Activated CD8-positive, alpha-beta memory T cell treated with anti-CD3 and anti-CD28 coated beads, Interleukin-2, amount 10 ng/mL, durations not matched to agents 7 days and 5 days (primary cell): ENCODE measurements at places on chromosomes 12 and 14. TPM values are rescaled to one million over a fixed set of nuclear protein-coding genes. Genes with fewer than 3 reads are reported as not detected.

Gene EMP1
- total RNA-seq, result 8.8 TPM

Gene SOAT2
- 5.9 TPM for total RNA-seq

Gene KCNH5
- total RNA-seq, result not detected

Gene GPRC5D
- not detected for total RNA-seq

Gene OAS2
- 276 TPM for total RNA-seq

Gene HOXC5
- not detected for total RNA-seq

Gene FKBP4
- total RNA-seq, result 78.2 TPM

DNA sequence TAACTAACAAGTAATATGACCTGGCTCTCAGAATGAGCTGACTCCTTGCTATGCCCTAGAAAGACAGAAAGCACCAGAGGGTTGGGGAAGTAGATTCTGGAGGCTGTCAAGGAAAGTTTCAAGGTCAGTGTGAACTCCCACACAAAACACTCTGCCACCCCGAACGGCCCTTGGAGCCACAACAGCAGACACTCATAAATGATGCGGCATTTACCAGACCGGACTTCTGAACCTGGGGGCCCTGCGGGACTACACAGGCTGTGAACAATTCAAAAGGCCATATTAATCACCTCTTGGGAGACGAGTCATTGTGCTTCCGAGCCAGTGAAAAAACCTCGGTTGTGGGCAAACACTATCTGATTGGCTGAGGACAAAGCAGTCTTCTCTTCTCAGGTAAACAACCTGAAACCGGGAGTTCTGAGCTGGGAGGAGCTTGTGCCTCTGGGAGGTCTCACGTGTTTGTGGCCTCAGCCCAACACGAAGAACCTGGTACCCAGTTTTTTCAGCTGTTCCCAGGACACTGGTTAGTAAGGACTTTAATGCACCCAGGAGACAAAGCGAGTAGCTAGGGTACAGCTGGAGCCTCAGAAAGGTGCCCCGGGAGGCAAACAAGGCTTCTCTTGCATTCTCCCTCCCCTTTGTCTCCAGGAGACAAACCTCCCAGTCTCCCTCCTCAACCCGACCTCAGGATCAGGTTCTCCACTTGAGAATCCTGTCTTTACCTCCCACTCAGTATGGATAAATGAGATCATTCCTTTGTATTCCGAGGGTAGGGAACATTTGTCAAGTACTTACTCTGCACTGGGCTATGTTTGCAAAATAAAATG lies 35.3 kb downstream of the VWF start:
- no peak for DNase-seq
- peaks cover 29% of the 10 kb centered on the region for H3K27me3 ChIP-seq
- H3K4me3 ChIP-seq, result no peak overlapping the region

DNA sequence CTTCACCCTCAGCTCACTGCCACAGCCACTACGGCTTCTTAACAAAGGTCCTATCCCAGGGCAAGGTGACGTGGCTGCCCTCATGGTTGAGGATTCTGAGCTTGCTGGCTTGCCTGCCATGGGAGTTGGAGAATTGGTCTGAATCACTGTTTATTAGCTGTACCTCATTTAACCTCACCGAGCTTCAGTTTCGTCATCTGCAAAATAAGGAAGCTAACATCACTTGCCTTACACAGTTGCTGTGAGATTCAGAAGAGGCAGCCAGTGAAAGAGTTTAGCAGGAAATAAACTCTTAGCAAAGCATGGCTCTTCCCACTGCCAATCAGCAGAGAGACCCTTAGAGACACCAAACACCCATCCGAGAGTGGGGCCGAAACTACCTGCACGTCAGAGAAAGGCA lies 90.1 kb upstream of the KCNA1 start:
- peaks cover 7% of the 10 kb centered on the region for H3K27me3 ChIP-seq
- no peak overlapping the region for H3K27ac ChIP-seq
- H3K36me3 ChIP-seq, result peaks cover 3% of the 10 kb centered on the region
- H3K4me3 ChIP-seq, result no peak overlapping the region
- DNase-seq, result no peak

GRCh38 chr12:1932264-1932777 lies 13.9 kb upstream of the CACNA2D4 start:
- H3K4me1 ChIP-seq, result no peaks in the 10 kb centered on the region
- H3K36me3 ChIP-seq, result no peaks in the 10 kb centered on the region
- no peak overlapping the region for H3K27ac ChIP-seq
- no peaks in the 10 kb centered on the region for H3K27me3 ChIP-seq

GRCh38 chr12:117046011-117046369 lies 53.2 kb downstream of the TESC start:
- H3K4me3 ChIP-seq, result no peak overlapping the region
- peaks cover 5% of the 10 kb centered on the region for H3K36me3 ChIP-seq

- no peaks in the 10 kb centered on the region for H3K27me3 ChIP-seq
- no peaks in the 10 kb centered on the region for H3K36me3 ChIP-seq
- no peak overlapping the region for H3K27ac ChIP-seq
- no peaks in the 10 kb centered on the region for H3K4me1 ChIP-seq
- H3K4me3 ChIP-seq, result no peak overlapping the region
Observed at GRCh38 chr12:87931812-87932211, 97.4 kb downstream of the C12orf50 start.

GRCh38 chr14:100416921-100417860 lies 94.1 kb downstream of the SLC25A47 start:
- no peaks in the 10 kb centered on the region for H3K4me1 ChIP-seq
- DNase-seq, result no peak
- peaks cover 2% of the 10 kb centered on the region for H3K36me3 ChIP-seq
- H3K27me3 ChIP-seq, result no peaks in the 10 kb centered on the region
- no peak overlapping the region for H3K4me3 ChIP-seq

DNA sequence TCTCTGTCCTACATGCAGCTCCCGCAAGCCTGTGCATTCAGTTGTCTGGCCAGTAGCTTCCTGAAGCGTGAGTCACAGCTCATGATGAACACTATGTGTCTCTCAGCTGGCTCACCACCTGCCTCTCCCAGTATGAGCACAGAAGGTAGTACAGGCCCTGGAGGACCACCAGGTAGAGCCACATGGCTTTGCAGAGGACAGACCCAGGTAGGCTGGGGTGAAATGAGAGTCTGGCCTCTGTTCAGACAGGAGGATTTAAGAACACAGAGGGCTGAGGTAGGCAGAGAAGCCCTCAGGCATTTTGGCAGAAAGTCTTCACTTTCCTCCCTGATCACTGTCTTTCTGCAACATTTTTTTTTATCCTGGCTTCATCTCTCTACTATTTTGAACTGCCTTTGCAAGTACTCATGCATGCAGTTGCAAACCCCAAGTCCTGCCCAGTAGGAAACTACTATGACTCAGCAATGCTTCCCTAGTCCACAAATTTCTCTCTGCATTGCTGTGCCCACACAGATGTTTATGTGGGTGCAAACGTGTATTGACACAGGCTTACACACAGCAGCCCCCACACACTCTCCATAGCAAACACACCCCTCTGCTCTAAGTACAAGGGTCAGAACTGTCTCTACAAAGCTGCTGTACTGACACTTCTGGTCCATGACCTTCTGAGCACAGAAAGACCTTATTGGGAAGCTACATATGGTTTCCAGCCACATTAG lies 7.2 kb upstream of the SDR9C7 start:
- H3K4me1 ChIP-seq, result peaks cover 15% of the 10 kb centered on the region
- peak; percentile 64 for DNase-seq
- no peak overlapping the region for H3K4me3 ChIP-seq
- peaks cover 2% of the 10 kb centered on the region for H3K36me3 ChIP-seq
- H3K27ac ChIP-seq, result peak overlapping the region; percentile 33

DNA sequence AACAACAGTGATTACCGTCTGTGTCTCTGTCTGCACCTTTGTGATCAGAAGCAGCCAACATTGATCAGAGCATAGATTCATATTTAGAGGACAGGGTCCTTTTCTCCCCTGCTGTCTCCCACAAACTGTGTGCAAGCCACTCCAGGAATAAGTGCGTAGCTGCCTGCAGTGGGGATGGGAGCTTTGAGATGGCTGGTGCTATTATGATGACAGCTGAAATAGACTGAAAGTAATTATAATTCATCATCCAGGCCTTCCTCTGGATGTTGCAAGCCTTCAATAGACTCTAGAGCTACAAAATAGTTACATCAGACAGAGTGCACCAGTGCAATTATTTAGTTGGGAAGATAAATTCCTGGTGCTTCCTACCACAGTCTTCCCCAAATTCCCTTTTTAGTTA lies 68.1 kb downstream of the BORCS5 start:
- no peaks in the 10 kb centered on the region for H3K27me3 ChIP-seq
- no peak for DNase-seq
- peaks cover 52% of the 10 kb centered on the region for H3K36me3 ChIP-seq
- H3K27ac ChIP-seq, result no peak overlapping the region

DNA sequence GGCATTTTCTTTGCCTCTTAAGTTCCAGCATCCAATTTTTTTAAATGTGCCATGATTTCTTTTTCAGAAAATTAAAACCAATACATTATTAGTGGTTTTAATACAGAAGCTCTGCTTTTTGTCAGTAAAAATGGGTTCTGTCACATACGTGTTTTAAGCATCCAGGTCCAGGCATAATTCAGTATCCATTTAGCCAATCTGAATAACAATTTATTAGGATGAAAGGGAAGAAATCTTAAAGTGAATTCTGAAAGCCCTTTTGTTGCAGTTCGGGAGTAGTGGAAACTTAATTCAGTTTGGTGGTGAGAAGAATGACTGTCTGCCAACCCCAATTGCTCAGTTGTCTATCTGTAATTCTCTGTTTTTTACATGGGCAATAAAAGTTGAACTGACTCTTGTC lies 7.2 kb downstream of the XPOT start:
- H3K36me3 ChIP-seq, result peaks cover 50% of the 10 kb centered on the region
- H3K4me1 ChIP-seq, result peaks cover 28% of the 10 kb centered on the region
- no peak for DNase-seq
- H3K27me3 ChIP-seq, result no peaks in the 10 kb centered on the region

DNA sequence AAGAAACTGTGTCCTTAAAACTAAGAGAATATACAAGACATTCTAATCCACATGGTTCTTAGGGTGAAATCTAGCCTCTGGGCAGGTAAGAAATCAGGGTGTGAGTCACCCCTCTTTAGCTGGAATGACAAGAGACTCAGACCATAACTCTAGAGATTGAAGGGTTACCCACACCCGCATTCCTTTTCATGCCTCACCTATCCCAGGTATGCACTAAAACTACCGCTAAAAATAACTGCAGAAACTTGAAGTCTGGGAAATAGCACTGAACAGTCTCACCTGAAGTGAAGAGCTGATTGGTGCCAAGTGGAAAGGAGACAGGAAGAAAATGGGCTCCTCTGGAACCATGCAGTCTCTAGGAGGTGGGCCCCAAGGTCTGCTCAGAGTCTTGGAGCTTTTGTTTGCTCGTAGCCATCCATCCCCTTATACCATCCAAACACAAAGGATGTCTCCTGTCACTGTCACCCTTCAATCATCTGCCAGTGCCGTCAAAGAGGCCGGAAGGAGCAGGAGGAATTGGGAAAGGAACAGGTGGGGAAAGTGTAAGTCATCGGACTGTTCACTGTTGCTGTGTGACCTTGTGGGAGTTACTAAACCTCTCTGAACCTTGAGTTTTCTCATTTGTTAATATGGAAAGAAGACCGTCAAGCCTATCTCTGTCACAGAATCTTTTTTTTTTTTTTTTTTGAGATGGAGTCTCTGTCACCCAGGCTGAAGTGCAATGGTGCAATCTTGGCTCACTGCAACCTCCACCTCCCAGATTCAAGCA lies 22.4 kb downstream of the DDX47 start:
- DNase-seq, result no peak
- H3K4me1 ChIP-seq, result peaks cover 12% of the 10 kb centered on the region
- H3K27ac ChIP-seq, result no peak overlapping the region
- H3K36me3 ChIP-seq, result peaks cover 25% of the 10 kb centered on the region
- no peak overlapping the region for H3K4me3 ChIP-seq

GRCh38 chr14:55977392-55978150 lies 140.6 kb upstream of the PELI2 start:
- no peak overlapping the region for H3K4me3 ChIP-seq
- DNase-seq, result no peak
- no peaks in the 10 kb centered on the region for H3K36me3 ChIP-seq
- H3K4me1 ChIP-seq, result no peaks in the 10 kb centered on the region

DNA sequence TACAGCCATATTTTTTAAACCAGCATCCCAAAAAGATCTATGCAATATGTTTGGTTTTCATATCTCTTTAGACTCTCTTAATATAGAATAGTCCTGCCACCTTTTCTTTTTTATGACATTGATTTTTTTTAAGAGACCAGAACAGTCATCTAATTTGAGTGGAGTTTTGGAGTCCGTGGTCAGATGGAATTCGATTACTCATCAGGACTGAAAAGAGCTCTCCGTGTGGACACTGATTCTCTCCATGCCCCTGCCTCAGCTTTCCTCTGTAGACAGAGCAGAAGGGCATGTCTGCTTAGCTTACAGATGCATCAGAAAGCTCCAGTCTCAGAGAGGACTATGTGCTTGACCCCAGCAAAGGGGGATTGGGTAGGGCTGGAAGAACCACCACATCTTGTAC lies 27.8 kb downstream of the SMCO2 start:
- H3K27me3 ChIP-seq, result peaks cover 22% of the 10 kb centered on the region
- DNase-seq, result no peak
- H3K36me3 ChIP-seq, result peaks cover 21% of the 10 kb centered on the region
- no peak overlapping the region for H3K27ac ChIP-seq

DNA sequence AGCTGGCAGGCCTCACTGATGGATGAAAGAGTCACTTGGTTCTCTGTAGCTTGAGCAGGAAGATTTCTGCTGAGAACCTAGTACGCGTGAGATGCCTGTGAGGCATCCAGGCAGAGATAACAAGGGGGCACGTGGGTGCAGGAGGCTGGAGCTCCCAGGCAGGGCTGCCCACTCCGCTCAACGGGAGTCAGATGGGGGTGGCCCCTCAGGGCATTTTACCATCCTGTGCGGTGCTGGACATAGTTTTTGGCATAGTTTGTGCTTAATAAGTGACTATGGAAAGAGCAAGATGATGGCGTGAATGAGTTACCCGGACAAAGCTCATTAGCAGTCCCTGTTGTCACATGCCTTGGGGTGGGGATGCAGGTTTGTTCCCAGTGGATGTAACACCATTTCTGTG lies 182.8 kb downstream of the TSPAN9 start:
- DNase-seq, result no peak
- H3K4me3 ChIP-seq, result no peak overlapping the region
- H3K27ac ChIP-seq, result no peak overlapping the region
- H3K27me3 ChIP-seq, result no peaks in the 10 kb centered on the region

DNA sequence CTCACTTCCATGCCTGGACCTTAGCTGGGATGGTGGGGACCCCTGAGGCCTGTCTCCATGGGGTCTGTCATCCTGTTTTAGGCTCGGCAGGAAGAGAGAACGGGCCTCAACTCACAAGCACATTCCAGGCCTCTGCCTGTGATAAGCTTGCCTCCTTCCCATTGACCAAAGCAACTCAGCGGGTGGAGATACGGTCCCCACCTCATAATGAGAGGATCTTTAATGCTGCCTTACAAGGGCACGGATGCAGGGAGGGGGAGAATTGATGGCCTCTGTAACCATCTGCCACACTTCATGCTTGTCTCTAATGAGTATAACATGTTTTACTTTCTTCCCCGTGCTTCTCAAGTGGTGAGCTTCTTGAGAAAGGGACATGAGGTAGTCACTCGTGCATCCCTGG lies 50.0 kb downstream of the GLT1D1 start:
- no peak for DNase-seq
- H3K27ac ChIP-seq, result no peak overlapping the region
- H3K27me3 ChIP-seq, result no peaks in the 10 kb centered on the region
- no peaks in the 10 kb centered on the region for H3K36me3 ChIP-seq
